Activated CD8-positive, alpha-beta T cell treated with anti-CD3 and anti-CD28 coated beads for 36 hours (primary cell): ENCODE measurements at places on chromosomes 5 and 9. TPM values are rescaled to one million over a fixed set of nuclear protein-coding genes. Genes with fewer than 3 reads are reported as not detected.

DNA sequence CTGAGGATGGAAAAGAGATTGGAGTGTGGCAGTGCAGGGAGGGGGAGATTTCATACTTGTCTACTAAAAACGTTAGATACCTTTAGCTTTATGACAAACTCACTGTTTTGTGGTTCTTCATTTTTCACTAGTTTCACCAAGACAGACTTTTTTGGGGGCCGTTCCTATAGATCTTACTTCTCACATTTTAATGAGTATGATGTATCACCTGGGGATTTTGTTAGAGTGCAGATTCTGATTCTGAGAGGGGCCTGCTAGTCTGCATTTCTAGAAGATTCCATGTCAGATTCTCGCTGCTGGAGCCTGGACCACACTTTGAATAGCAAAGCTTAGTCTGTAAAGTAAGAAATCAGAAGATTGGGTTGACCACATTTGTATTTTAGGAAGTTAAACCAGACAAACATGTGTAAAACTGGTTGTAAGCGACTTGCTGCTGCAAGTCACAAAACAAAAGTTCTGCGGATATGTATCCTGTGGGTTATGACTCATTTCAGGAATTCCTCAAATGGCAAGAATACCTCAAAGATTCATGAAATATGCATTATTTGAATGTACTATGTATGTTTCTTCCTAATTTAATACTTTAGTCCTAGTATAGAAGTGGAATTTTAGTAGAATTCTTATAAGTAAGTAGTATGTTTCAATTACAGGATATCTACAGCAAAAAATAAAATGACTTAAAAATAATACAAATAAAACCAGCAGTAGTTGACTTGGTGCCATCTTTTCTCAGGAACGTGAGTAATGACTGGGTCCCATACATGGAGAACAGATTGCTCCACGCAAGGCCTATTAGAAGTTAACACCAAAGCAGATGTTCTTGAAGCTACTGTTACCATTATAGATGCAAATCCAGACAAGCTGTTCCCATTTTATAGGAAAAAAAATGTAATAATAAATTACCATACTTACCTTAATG is 27.8 kb downstream of the NFIL3 start:
- peak overlapping the region; percentile 28 for H3K4me3 ChIP-seq
- H3K36me3 ChIP-seq: no peaks in the 10 kb centered on the region
- H3K27me3 ChIP-seq: peaks cover 2% of the 10 kb centered on the region

DNA sequence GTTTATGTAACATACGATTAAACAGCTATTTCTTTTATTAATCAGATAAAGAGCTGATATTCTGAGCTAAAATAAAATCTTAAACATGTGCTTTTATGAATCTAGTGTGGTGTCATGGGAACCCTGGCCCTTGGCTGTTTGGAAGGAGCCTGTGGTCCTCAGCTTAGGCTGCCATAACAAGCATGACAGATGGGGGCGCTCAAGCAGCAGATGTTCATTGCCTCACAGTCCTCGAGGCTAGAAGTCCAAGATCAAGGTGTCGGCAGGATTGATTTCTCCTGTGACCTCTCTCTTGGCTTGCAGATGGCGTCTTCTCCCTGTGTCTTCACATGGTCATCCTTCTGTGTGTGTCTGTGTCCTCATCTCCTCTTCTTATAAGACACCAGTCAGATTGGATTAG is 448.2 kb downstream of the GADD45G start:
- no peak overlapping the region for H3K4me3 ChIP-seq
- H3K4me1 ChIP-seq: no peaks in the 10 kb centered on the region
- peaks cover 28% of the 10 kb centered on the region for H3K27me3 ChIP-seq

- H3K4me3 ChIP-seq: no peak overlapping the region
- H3K27me3 ChIP-seq: no peaks in the 10 kb centered on the region
- peaks cover 68% of the 10 kb centered on the region for H3K36me3 ChIP-seq
- peak; percentile 41 for DNase-seq
- peaks cover 46% of the 10 kb centered on the region for H3K4me1 ChIP-seq
- H3K27ac ChIP-seq: peak overlapping the region; percentile 32
Observed at GRCh38 chr5:72234265-72234700, 85.8 kb downstream of the MRPS27 start.

- no peaks in the 10 kb centered on the region for H3K36me3 ChIP-seq
- H3K4me3 ChIP-seq: no peak overlapping the region
- H3K27ac ChIP-seq: no peak overlapping the region
- DNase-seq: peak; percentile 5
- H3K27me3 ChIP-seq: no peaks in the 10 kb centered on the region
- H3K4me1 ChIP-seq: no peaks in the 10 kb centered on the region
Observed at GRCh38 chr9:9352877-9353481, 1259.8 kb downstream of the PTPRD start.

DNA sequence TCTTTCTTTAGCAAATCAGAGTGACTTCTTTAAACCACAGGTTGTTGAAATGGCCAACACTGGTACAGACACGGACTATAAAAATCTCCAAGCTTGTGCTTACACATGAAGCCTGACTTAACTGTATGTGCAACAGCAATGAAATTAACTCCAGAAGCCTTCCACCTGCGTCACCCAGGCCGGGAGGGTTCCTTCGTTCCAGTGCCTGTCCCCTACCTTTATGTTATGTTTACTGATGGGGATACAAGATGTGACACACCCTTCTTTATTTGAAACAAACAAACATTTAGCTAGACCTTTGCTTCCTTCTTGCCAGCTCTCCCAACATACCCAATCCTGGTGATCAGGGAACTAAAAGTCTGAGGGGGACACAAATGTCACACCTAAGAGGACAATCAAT is 66.0 kb downstream of the GOLPH3 start:
- H3K36me3 ChIP-seq: peaks cover 40% of the 10 kb centered on the region
- H3K4me1 ChIP-seq: peaks cover 2% of the 10 kb centered on the region
- no peak overlapping the region for H3K27ac ChIP-seq
- H3K4me3 ChIP-seq: no peak overlapping the region

DNA sequence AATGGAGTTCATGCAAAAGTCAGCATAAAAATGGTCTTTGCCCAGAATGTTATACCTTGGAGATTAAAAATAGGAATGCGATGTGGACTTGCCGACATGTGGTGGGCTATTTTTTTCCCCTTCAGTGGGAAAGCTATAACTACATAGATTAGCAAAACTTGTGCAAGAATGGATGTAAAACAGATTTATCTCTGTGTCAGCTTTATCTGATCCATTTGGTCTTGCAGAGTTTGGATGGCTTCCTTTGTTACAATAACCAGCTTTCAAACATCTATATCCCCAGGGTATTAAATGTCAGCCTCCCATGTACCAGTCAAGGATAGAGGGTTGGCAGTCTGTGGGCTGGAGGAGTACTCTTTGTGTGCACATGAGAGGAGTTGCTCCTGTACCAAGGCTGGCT is 284.9 kb downstream of the TMEM38B start:
- no peak overlapping the region for H3K4me3 ChIP-seq
- H3K27me3 ChIP-seq: no peaks in the 10 kb centered on the region
- DNase-seq: no peak
- no peaks in the 10 kb centered on the region for H3K4me1 ChIP-seq
- no peaks in the 10 kb centered on the region for H3K36me3 ChIP-seq

GRCh38 chr9:136886610-136887597 is 588 bp downstream of the TRAF2 start:
- H3K4me1 ChIP-seq: peaks cover 48% of the 10 kb centered on the region
- H3K4me3 ChIP-seq: peak overlapping the region; percentile 89
- H3K27ac ChIP-seq: peak overlapping the region; percentile 84

GRCh38 chr5:65072850-65073249 is 304.1 kb downstream of the CWC27 start:
- H3K27ac ChIP-seq: no peak overlapping the region
- DNase-seq: no peak
- H3K27me3 ChIP-seq: no peaks in the 10 kb centered on the region

DNA sequence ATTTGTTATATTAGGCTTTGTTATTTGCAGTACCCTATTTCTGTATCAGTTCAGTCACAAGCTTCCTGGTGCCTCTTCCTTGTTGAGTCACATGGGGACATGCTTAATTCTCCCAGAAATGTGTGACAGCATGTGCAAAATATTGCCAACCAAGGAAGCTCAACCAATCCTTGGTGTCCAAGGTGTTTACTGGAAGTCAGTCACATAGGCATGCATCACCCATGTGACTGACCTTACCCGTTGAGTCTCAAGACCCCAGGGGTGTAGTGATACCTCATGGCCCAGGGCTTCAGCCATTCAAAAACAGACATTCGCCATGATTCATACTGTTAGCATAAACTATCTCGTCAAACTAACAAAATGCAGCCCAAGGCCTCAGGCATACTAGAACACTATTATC is 9.3 kb upstream of the ANKDD1B start:
- DNase-seq: no peak
- H3K4me3 ChIP-seq: no peak overlapping the region
- no peak overlapping the region for H3K27ac ChIP-seq
- no peaks in the 10 kb centered on the region for H3K27me3 ChIP-seq
- peaks cover 14% of the 10 kb centered on the region for H3K4me1 ChIP-seq
- peaks cover 31% of the 10 kb centered on the region for H3K36me3 ChIP-seq

GRCh38 chr5:138985683-138986082 is 110.5 kb upstream of the LRRTM2 start:
- peaks cover 21% of the 10 kb centered on the region for H3K4me1 ChIP-seq
- H3K4me3 ChIP-seq: no peak overlapping the region
- DNase-seq: no peak
- H3K27ac ChIP-seq: no peak overlapping the region

DNA sequence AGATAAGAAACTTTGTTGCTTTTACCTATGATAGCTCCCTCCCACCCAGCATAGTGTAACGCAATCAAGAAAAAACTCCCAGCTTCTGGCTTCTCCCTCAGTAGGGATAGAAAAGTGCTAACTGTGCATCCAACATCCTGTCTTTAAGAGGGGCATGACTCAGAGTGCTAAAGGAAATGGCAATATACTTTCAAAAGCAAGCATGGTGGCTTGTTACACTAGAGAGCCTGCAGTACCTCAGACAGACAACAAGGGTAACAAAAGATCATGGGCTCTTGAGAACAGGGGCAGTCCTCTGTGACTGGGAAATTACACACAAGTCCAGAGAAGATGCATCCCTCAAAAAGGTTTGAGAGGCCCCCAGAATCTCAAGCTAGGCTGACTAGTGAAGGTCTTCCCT is 37.8 kb downstream of the PRELID2 start:
- H3K4me3 ChIP-seq: no peak overlapping the region
- H3K27ac ChIP-seq: no peak overlapping the region
- H3K4me1 ChIP-seq: no peaks in the 10 kb centered on the region
- no peak for DNase-seq

- H3K4me3 ChIP-seq: no peak overlapping the region
- H3K36me3 ChIP-seq: no peaks in the 10 kb centered on the region
- no peaks in the 10 kb centered on the region for H3K4me1 ChIP-seq
- no peak overlapping the region for H3K27ac ChIP-seq
- H3K27me3 ChIP-seq: no peaks in the 10 kb centered on the region
Observed at GRCh38 chr5:145324101-145324500, 511.0 kb downstream of the PRELID2 start.

GRCh38 chr5:53037141-53037859 is 48.1 kb downstream of the ITGA2 start:
- H3K4me3 ChIP-seq: no peak overlapping the region
- H3K27ac ChIP-seq: peak overlapping the region; percentile 30
- no peak for DNase-seq

DNA sequence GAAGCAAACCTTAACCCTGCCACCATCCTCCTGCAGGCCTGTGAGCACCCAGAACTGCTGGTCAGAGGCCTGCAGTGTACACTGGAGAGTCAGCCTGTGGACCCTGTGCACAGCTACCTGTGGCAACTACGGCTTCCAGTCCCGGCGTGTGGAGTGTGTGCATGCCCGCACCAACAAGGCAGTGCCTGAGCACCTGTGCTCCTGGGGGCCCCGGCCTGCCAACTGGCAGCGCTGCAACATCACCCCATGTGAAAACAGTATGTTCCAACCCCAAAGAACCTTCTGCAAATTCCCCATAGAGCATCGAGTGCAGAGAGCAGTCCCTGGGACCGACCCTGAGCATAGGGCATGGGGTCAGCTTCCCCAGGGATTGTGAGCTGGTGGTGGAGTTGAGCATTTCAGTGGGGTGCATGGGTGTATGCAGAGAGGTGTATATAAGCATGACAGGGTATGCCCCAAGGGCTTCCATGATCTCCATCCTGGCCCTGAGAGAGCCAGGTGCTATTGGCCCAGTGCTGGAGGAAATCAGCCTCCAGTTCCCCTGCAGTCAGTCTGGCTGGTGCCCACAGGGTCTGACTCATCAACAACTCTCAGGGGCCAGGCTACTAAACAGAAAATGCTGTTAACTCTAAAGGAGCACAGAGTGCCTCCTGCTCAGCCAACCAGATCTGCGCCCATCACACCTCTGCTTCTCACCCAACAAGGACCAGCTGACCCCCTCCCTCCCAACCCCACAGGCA is 126.2 kb downstream of the SAXO1 start:
- no peaks in the 10 kb centered on the region for H3K4me1 ChIP-seq
- H3K4me3 ChIP-seq: no peak overlapping the region
- H3K36me3 ChIP-seq: no peaks in the 10 kb centered on the region
- DNase-seq: peak; percentile 7
- H3K27ac ChIP-seq: no peak overlapping the region

DNA sequence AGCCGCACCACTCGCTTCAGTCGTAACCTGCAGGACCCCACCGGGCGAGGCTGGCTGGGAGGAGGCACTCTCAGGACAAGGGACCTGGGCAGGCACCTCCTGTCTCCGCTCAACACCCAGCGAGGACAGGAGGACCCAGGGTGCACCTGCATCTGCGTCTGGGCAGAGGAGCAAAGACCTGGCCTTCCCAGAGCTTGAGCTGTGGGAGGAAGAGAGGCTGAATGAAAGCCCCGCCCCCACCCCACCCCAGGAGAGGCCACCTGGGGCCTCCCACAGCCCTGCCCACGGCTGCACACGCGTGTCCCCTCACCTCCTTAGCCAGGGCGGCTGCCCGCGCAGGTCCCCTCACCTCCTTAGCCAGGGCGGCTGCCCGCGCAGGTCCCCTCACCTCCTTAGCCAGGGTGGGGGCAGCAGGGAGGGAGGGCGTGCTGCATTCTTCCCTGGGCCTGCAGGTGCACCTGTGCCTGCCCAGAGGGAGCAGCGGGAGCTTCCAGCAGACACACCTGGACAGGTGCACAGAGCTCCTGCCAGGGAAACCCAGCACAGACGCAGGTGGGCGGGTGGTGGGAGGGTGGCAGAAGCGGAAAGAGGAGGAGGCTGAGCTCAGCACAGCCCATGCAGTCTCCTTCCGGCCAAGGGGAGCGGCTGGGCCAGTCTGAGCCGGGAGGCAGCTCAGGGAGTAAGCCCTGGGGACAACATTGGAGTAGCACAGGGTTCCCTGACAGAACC is 18.5 kb upstream of the SLC12A7 start:
- H3K27ac ChIP-seq: no peak overlapping the region
- no peaks in the 10 kb centered on the region for H3K36me3 ChIP-seq
- no peak for DNase-seq
- H3K27me3 ChIP-seq: peaks cover 2% of the 10 kb centered on the region
- no peak overlapping the region for H3K4me3 ChIP-seq
- no peaks in the 10 kb centered on the region for H3K4me1 ChIP-seq

The ACTBL2 gene
- total RNA-seq: not detected

The SMIM33 gene
- 0.16 TPM for total RNA-seq

The ALDH1A1 gene
- not detected for total RNA-seq

The ENC1 gene
- 0.16 TPM for total RNA-seq

The PKD2L2 gene
- total RNA-seq: not detected

The PCDHGB5 gene
- 0.11 TPM for total RNA-seq

The IGIP gene
- total RNA-seq: 1.3 TPM

The IL11RA gene
- total RNA-seq: 20.7 TPM

The SLC28A3 gene
- 0.31 TPM for total RNA-seq

The SLC34A3 gene
- not detected for total RNA-seq

The ADAMTS19 gene
- not detected for total RNA-seq
